ENCODE measurements at places on chromosomes 3 and 15. TPM values are rescaled to one million over a fixed set of nuclear protein-coding genes. Genes with fewer than 3 reads are reported as not detected.
A peak's percentile ranks its signal among the peaks of the same experiment; 100 is the strongest.

DNA sequence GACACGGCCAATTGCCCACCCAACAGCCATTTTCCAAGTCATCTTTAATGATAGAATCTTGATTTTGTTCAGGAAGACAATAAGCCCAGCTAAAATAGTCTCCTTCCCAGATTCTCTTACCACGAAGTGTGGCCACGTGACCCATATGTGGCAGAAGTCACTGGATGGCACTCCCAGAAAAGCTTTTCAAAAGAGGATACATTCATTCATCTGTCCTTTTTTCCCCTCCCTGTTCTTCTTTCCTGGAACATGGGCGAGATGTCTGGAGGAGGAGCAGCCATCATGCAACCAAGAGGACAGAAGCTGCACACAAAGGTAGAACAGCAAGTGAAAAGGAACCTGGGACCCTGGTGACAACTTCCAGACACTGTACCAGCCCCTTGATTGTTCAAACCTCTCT, 174.7 kb downstream of the UACA start:
- DNase-seq, result no peak

DNA sequence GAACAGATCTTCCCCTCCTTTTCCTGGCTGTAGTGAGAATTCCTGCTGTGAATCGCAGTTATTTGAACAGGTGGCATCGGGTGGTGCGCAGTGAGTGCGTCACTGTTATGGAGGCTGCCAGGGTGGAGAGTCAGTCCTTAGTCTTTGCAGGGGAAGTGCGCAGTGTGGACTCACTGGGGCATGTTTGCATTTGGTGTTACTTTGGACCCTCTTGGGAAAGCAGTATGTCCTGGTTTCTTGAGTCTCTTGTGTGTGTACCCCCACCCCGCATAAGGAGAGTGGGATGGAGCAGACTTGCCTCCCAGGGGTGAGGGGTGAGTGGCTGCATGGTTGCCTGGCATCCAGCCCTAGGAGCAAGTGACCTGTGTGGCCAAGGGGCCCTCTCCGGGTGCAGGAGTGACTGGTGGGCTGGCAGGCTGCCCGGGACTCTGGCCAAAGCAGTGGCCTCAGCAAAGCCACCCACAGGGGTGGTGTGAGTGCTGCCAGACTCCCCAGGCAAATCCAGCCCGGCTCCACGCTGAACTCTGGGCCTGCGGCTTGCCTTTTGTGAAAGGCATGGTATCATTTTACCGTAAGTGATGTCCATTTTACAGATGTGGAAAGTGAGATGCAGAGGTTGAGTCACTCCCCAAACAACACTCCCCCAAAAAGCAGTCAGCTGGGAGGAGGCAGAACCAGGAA, 46.4 kb downstream of the DNASE1L3 start:
- no peak for DNase-seq

EXD1 gene
- total RNA-seq, result not detected

GRCh38 chr15:86021281-86022264, 58.1 kb upstream of the AGBL1 start:
- DNase-seq, result no peak

GRCh38 chr3:170868577-170869238, 1.3 kb downstream of the RPL22L1 start:
- no peak for DNase-seq

GRCh38 chr3:18951333-18951732, 197.0 kb upstream of the KCNH8 start:
- no peak for DNase-seq

DNA sequence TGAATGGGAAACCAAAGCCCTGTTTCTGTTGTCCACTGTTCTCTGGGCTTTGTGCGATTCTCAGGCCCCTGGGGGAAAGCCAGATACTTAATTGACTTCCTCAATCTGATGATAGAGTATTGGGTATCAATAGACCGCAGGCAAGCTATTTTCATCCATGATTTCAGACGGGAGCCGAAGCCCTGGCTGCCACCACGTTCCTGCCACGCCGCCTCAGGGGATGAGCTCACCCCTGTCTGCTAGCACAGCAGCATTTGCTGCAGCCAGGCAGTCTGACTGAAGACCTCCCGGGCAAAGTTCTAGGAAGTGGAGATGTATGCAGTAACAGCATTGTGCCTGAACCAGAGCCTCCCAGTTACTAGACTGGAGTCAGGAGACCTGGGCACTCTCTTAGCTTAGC, 69.8 kb downstream of the ISG20 start:
- DNase-seq, result no peak

DNA sequence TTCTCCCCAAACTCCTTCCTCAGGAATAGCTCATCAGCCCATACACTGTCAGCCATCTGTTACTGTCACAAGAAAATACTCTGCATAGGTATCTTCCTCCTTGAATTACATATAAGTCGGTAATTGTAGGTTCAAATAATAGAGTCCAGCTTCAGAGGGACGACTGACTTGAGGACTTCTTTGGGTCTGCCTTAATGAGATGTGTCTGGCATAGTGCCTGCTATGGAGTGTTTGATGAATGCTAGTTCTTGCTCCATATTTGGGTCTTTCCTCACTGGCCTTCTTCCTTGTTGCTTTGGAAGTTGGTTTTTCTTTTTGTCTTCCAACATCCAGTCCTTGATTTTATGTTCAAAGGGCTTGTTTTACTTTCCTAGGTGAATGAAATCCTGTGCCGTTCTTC, 66.4 kb upstream of the ACKR4 start:
- no peak for DNase-seq

COLQ gene
- total RNA-seq, result 3.3 TPM

- no peak for DNase-seq
Observed at GRCh38 chr3:147312786-147313280, 93.5 kb downstream of the ZIC4 start.

HIGD2B gene
- not detected for total RNA-seq

C3orf49 gene
- not detected for total RNA-seq

AHSG gene
- not detected for total RNA-seq

GRCh38 chr3:35782355-35782754, 143.0 kb downstream of the ARPP21 start:
- DNase-seq, result no peak

DNA sequence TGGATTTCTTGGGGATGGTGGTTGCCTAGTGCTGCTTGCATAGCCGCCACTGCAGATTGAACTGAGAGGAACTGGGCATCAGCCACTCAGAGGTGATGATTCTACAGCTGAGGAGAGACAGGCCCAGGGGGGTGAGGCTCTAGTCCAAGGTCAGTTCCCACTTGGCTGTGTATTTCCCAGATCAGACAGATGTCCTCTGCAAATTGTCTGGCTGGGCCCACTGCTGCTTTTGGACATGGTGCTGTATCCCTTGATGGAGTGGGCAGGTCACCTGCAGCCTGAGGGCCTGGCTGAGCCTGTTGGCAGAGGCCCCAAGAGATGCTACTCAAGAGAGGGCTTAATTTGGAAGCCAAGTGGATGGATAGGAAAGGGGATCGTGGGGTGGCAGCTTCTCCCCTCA, 124.5 kb upstream of the CTDSPL start:
- DNase-seq, result no peak

- no peak for DNase-seq
Observed at GRCh38 chr3:150945226-150946032, 27.1 kb downstream of the CLRN1 start.

DNA sequence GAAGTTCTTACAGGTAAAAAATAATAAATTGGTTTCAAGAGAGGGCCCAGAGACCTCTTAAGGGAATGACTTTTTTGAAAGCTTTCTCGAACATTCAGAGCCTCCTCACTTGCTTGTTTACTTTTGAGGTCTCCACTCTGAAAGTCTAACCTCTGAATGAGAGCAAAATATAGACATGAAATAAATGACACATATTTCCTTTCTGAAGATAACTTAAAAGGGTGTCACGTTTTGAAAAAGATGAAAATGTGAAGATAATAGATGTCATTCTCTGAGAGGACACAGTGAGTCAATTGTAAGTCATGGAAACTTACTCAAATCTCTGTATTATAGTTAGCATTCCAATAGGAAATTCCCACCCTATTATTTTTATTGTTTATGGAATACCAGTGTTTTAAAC, 44.6 kb downstream of the HACD2 start:
- no peak for DNase-seq

PTH1R gene
- not detected for total RNA-seq

GRCh38 chr3:150760431-150761200, 2.4 kb downstream of the SIAH2 start:
- DNase-seq, result peak; percentile 36

DNA sequence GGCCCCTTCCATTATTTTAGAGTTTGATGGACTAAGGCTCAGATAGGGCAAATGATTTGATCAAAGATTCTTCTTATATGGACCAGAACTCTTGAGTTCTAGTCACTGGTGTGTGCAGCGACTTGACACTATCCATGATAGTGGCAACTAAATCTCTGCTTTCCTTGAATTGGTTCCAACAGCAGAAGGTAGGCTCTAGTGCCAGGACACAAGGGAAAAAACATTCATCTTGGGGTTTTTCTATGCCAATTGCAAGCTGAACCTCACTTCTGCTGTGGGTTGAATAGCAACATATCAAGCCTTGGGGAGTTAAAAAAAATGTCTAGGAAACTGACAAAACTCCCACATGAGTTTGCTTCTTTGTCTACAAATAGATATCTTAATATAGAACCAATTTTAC, 35.1 kb downstream of the CTXND1 start:
- DNase-seq, result no peak

ISLR gene
- not detected for total RNA-seq

DNA sequence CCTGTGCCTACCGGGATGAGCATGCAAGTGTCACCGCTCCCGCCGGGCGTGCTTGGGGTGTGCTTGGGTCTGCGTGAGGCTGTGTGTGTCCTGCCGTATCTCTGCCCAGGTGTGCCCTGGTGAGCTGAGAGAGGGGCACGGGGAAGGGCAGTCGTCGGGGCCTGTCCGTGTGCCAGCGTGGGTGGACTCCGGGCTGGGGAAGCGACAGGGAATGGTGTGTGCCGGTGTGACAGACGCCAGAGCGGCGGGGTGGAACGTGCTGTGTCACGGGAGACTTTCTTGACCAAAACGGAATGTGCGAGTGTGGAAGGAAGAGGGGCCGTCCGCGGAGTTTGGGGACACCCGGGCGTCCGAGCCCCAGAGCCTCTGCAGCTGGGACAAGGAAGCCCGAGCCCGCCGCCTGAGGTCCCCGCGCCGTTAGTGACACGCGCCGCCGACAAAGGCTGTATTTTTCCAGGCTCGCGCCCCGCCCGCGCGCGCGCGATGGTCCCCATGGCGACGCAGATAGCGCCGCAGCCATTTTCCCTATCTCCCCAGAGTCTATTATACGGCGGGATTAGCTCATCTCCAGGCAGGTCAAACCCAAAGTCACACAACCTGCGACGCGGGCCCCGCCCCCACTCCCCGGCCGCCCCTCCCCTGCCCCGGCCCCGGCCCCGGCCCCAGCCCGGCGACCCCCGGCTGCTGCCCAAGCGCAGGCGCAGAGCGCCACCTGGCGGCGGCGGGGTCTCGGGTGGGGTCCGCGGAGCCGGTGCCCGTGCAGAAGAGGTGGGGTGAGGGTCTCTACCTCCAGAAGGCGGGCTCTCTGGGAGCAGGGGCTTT, 4.5 kb upstream of the GATA2 start:
- peak; percentile 67 for DNase-seq

FSD2 gene
- total RNA-seq, result not detected

HRG gene
- not detected for total RNA-seq

- DNase-seq, result no peak
Observed at GRCh38 chr3:67521053-67521646, 133.3 kb downstream of the SUCLG2 start.

AMIGO3 gene
- not detected for total RNA-seq

LRTM1 gene
- total RNA-seq, result not detected

DNA sequence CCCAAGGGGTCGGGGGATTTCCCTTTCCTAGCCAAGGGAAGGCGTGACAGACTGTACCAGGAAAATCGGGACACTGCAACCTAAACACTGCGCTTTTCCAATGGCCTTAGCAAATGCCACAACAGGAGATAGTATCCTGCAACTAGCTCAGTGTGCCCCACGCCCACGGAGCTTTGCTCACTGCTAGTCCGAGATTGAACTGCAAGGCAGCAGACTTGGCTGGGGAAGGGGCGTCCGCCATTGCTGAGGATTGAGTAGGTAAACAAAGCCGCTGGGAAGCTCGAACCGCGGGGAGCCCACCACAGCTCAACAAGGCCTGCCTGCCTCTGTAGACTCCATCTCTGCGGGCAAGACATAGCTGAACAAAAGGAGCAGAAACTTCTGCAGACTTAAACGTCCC, 72.3 kb upstream of the THRB start:
- DNase-seq, result no peak

DNA sequence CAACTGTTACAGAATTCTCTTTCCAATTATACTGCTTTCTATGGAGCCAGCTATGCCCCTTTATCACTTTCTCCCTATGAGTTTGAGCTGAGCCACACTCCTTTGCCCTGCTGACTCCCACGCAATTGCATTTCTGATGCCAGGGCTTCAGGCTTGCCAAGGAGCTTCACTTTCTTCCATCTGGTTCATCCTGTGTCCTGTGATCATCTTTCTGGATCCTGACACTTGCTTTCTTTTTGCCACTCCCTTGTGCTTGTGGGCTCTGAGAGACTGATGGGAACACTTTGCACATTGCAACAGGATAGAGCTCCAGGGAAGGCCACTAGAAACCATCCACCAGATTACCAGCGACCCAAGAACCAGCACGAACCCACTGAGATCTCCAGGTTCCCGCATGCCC, 77.0 kb upstream of the SEC13 start:
- no peak for DNase-seq

CPB1 gene
- total RNA-seq, result not detected

DNA sequence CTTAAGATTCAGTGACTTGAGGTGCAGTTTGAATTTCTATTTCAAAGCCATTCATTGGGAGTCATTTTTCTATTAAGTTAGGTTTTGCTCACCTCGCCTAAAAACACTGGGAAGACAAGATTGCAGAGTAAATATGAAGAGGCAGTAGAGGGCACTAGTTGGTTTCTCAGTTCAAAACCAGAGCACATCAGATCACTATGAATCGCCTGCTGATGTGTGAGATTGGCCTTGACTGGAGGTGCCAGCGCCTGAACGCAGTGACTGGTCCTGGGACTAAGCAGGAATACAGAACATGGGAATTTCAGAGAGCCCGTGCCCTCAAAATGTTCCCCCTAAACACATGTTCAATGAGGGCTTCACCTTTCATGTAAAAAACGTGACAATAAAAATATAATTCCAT, 229.0 kb downstream of the ITPR1 start:
- DNase-seq, result peak; percentile 48

DNA sequence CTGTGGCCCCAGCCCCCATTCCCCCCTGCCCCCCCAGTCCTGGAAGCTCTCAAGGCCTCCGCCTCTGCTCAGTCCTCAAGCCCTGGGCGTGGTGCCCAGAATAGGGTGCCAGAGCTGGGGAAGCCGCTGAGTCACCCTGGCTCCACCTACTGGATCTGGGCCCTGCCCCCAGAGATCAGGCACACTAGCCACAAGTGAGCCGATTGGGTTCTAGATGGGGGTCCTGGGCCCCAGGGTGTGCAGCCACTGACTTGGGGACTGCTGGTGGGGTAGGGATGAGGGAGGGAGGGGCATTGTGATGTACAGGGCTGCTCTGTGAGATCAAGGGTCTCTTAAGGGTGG, 5.7 kb downstream of the EIF4G1 start:
- DNase-seq, result no peak

DNA sequence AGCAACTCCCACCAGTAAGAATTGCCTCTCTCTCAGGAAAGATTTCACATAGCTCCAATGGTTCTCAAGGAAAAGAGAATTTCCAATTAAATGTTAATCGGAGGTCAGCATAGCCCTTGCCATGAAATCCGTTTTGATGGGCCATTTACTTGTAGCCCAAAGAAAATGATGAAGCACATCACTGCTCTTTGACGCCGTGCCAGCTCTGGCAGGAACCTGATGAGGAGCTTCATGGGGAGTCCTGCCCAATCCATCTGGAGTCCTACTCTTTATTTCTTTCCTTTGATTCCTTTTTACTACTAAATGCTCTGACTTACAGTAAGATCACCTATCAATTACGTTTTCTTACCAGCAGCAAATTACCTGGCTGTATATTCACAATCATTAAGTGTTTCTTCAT, 84.7 kb downstream of the FGF12 start:
- DNase-seq, result no peak

CLDN16 gene
- total RNA-seq, result not detected
